Osteoblast (primary cell): ENCODE measurements at places on chromosomes 3 and 15. TPM values are rescaled to one million over a fixed set of nuclear protein-coding genes. Genes with fewer than 3 reads are reported as not detected.

GRCh38 chr15:77599899-77600298, 32.8 kb downstream of the LINGO1 start:
- no peak for DNase-seq

Gene ZBBX
- not detected in 2 replicates for total RNA-seq

DNA sequence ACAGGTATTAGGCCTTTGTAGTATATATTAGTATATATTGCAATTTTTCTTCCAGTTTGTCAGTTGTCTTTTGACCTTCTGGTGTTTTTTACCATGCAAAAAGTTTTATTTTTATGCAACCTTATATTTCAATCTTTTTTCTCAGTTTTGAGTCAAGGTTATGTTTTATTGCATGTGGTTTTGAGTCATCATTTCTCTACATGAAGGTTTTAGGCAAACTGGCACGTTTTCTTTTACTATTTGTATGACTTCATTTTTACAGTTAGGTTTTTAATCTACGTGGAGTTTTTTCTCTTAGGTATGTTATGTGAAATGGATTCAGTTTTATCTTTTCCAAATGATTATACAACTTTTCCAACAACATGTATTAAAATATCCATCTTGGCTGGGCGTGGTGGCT, 36.8 kb upstream of the TCAIM start:
- no peak for DNase-seq

Gene GOLGA8S
- under 0.01 TPM in 2 replicates for total RNA-seq

Gene UROC1
- not detected in 2 replicates for total RNA-seq

DNA sequence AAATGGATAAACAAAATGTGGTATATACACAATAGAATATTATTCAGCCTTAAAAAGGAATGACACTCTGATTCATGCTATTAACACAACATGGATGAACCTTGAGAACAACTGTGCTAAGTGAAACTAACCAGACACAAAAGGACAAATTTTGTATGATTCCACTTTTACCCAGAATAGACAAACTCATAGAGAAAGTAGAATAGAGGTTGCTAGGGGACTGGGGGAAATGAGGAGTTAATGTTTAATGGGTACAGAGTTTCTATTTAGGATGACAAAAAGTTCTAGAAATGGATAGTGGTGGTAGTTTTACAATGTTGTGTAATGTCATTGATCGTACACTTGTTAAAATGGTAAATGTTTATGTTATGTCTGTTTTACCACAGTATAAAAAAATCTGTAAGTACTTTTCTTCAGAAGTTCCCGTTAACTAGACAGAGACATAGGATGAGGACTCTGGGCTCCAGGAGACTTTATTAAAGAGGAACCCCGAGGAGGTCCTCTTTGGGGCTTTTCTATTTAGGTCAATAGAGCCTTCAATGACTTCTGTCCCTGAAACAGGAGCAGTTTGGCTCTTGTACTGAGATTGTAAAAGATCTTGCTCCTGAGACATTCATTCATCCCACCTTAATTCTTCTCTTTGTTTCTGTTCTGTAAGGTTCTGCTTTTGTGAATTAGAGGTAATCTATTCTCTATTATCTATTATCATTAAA, 24.5 kb downstream of the ABHD6 start:
- DNase-seq: no peak
